ENCODE measurements at places on chromosomes 2 and 18.

- DNase-seq, result no peak
Measured at GRCh38 chr2:95530734-95531133, 46.2 kb upstream of the TRIM43B start.

- peak; percentile 33 for DNase-seq
Measured at GRCh38 chr2:85318222-85319074, 9.3 kb downstream of the TGOLN2 start.

DNA sequence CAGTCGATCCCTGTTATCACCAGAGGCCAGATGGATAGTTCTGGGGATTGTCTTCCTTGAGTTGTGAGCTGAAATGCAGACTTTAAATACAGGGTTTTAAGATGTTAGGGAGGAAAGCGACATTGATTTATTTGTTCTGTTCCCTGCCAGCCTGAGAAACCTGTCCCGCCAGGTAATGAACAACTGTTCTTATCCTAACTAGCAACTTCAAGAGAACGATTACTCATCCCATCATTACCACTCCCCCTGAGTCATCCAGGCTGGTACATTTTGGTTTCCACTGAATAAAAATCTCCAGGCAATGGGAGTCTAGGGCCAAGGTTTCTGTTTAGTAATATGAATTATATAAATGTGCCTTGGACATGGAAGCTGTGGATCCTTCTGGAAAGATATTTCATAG is 131.2 kb downstream of the LYPD6B start:
- DNase-seq, result no peak

- no peak for DNase-seq
Measured at GRCh38 chr2:138496096-138496651, 5.4 kb upstream of the SPOPL start.

- DNase-seq, result peak; percentile 69
Measured at GRCh38 chr18:3305354-3305762, 43.4 kb downstream of the MYL12B start.

DNA sequence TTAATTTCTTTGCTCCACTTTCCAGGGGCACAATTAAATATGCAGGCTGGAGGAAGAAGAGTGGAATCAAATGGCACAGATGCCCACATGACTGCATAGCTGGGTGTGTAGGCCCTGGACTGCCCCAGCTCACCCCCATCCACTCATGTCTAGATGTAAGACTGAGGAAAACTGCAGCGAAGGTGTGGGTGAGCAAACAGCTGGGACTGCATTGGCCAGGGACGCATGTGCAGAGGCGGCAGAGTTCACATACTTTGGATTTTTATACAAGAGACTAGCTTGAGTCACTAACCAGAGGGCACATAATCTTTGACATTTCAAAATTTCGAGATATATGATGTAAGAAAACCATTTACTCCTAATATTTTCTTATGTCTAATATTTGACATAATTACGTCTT is 60.1 kb downstream of the SPIRE1 start:
- no peak for DNase-seq

DNA sequence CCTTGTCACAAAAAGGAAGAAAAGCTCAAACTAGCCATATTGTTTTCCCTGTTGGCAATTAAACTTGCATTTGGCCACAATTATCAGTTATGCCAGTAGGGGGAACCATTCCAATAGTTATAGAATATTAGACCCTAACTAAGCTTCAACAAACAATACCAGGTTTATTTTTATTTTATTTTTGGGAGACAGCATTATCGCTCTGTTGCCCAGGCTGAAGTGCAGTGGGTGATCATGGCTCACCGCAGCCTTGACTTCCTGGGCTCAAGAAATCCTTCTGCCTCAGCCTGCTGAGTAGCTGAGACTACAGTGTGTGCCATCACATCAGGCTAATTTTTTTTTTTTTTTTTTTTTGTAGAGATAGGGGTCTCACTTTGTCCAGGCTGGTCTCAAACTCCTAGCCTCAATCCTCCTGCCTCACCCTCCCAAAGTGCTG is 102.1 kb downstream of the ATAD2B start:
- peak; percentile 54 for DNase-seq

DNA sequence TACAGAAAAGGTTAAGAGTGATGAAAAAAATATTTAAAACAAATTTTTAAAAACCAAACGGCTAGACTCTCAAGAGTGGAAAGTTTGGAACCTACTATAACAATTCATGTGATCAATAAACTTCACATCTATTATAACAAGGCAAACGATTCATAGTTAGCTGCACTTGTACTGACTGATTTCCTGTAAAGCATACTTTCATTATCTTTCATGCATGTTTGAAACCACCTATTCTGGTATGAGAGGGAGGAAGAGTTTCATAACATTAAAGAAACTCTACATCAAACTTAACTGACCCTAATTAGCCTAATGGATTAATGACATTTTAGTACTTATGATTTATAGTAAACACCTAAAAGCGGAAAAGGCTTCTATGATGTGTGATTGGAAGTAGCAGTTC is 43.7 kb upstream of the VWC2L start:
- no peak for DNase-seq

- DNase-seq, result no peak
Measured at GRCh38 chr18:42373584-42373983, 418.6 kb downstream of the PIK3C3 start.

DNA sequence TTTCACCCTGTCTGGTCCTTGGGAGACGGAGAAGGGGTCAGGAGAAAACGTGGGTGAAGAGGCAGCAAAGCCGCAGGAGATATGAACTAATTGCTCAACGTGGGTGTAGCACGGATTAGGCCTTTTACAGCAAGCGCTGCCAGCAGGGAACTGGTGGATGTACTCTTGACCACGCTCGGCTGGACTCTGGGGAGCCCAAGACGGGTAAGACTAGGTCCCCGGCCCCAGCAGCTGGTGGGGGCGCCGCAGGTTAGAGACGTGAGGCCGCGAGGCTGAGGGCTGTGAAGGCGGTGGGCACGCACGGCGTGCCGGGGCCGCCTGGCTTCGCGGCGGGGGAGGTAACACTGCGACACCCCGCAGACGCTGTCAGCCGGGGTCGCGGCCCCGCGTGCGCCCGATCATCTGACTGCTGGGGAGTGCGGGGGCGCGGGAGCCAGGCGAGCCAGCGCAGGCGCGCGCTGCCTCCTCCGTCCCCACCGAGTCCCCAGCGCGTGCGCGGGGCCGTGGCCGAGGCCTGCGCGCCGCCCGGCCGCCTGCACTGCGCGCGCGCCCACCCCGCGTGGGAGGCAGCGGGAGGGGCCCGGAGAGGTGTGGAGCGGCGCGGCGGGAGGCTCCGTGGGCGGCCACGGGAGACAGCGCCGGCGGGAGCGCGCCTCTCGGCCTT is at the start of gene CLIP4:
Gene CLIP4, plus strand, starts transcription at position 470 of the 664 bp plus-strand sequence. CDS start 5,974 bp downstream, outside the sequence.
- peak; percentile 55 for DNase-seq

DNA sequence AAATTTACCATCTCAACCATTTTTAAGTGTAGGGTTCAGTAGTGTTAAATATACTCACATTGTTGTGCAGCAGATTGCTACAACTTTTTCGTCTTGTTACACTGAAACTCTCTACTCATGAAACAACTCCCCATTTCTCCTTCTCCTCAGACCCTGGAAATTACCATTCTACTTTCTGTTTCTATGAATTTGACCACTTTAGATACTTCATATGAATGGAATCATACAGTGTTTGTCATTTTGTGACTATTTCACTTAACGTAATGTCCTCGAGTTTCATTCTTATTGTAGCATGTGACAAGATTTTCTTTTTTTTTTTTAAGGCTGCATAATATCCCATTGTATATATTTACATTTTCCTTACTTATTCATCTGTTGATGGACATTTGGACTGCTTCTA is 203.8 kb downstream of the PLCL1 start:
- DNase-seq, result no peak

DNA sequence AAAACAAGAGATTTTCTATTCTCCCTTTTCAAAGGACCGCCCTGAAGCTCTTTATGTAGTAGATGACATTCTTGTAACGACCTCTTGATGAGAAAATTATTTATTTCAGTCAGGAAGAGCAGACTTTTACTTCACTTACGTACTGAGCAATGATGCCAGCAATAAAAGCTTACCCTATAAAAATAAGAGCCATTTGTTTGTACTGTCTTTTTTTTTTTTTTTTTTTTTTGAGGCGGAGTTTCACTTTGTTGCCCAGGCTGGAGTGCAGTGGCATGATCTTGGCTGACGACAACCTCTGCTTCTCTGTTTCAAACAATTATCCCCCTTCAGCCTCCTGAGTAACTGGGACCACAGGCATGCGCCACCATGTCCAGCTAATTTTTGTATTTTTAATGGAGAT is 39.2 kb downstream of the CRIM1 start:
- DNase-seq, result no peak

GRCh38 chr2:104262714-104263113 is 591.2 kb upstream of the POU3F3 start:
- no peak for DNase-seq

GRCh38 chr2:118479020-118479419 is 368.4 kb downstream of the EN1 start:
- DNase-seq, result no peak

- no peak for DNase-seq
Measured at GRCh38 chr2:44930274-44931197, 11.0 kb upstream of the SIX3 start.

DNA sequence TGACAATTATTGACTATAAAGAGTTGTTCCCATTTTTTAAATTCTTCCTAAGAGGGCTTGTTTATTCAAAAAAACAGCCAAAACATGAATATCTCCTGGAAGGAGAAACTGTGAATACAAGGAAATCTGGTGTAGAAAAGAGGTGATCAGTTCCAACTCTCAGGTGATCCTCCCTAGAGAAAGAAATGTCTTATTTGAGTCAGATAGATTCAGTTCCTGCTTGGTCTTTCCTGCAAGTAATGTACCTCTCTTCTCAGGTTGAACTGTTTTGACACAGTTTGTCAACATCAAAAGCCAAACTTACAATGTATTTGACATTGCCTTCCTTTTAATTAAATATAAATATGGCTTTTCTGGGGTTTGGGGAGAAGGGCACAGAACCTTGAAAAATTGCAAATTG is 567.4 kb downstream of the ARHGAP15 start:
- no peak for DNase-seq

DNA sequence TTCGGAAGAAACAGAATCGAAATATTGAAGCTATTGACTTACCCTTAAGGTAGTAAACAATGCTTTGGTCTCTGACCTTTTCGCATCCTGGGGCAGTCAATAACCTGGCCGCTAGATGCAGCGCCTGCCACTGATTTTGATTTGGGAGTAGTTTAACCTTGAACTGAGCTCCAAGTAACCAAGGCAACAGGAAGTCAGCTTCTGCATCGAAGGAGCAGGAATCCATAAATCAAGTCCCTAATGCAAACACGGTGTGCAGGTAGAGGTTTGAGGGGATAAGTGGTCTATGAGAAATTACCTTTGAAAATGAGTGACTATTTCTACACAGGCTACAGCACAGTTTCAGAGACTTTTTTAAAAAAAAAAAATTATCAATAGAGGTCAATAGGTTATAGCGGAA is 353.5 kb downstream of the SETBP1 start:
- DNase-seq, result no peak

GRCh38 chr2:182971820-182972547 is 66.3 kb downstream of the NCKAP1 start:
- no peak for DNase-seq

- no peak for DNase-seq
Measured at GRCh38 chr18:78523850-78524249, 455.8 kb upstream of the SALL3 start.

DNA sequence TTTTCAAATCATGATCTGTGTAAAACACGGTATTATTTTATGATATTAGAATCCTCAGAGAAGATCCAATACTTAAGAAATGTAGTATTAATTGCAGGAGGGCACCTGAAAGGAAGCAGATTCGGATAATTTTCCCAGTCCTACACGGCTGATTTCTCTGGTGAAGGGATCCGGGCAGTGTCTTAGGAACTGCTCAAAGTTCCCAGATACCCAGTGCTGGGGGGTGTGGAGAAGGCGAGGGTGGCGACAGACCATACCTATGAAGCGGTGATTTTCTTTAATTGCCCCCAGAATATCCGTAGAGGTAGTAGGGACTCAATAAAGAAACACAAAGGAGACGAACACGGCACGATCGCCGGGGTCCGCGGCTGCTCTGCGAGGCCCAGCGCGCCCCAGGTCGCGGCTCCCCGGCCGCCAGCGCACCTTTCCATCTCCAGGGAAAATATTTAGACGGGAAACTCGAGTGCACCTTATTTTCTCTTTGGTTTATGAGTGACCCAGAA is 1.4 kb upstream of the SOX11 start:
- DNase-seq, result no peak

DNA sequence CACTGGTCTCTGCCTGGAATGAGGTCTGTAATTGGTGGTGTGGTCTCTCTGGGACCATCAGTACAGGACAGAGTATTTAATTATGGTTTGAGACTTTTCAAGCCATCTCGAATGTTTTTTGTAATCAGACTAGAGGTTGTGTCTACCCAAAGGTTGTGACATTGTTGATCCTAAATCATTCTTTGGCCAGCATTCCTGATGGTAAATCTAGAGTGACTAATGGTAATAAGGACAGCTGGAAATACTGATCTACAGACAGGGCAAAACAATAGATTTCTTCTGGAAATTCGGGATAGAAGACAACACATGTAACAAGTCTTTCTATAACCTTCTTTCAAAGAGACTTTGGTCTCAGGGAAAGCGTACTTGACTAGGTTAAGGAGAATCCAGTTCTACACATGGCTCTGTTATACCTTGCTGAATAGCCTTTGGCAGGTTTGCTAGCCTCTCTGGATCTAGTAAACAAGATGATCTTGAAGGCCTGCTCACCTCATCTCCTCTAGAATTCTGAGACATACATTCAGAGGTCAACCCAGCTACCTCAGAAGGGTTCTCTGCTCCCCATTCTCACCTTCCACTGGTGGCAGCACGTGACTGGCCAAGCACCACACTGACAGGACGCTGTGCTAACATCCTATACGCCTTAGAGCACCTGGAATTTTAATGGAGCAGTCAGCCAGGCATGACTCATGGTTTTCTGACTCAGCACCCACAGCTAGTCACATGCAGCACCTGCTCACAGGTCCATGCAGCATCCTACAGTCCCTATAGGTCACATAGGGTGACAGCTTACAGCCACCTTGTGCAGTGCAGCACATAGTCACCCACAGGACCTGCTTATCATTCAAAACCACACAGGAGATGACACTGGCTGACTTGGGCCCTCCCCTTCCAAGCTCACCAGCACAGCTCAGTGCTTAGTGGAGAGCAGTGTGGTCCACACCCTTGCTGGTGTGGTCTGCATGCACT is 12.2 kb downstream of the PLB1 start:
- DNase-seq, result peak; percentile 38

- DNase-seq, result no peak
Measured at GRCh38 chr2:18402831-18403230, 157.6 kb downstream of the RDH14 start.

DNA sequence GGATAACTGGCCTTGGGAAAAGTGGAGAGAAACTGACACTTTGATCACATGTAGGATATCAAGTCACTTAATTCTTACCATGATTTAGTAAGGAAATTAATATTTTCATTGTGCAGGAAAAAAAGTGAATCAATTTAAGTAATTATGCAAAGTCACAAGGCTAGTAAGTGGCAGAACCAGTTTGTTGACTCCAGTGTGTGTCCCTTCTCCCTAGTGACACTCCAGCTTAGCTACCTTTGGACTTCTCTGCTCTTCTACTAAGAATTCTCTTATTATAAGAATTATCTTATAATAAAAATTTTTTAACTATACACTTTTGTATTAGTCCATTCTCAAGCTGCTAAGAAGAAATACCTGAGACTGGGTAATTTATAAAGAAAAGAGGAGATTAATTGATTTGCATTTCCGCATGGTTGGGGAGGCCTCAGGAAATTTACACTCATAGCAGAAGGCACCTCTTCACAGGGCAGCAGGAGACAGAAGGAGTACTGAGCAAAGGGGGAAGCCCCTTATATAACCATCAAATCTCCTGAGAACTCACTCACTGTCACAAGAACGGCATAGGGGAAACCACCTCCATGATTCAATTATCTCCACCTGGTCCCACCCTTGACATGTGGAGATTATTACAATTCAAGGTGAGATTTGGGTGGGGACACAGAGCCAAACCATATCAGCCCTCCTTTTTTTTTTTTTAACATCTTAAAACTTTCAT is 13.6 kb downstream of the COL4A4 start:
- no peak for DNase-seq

Measured in CD4-positive, alpha-beta T cell treated with Interleukin-4 for 4 hours (primary cell).